ENCODE measurements at places on chromosomes 3 and 15.
A peak's percentile ranks its signal among the peaks of the same experiment; 100 is the strongest.

DNA sequence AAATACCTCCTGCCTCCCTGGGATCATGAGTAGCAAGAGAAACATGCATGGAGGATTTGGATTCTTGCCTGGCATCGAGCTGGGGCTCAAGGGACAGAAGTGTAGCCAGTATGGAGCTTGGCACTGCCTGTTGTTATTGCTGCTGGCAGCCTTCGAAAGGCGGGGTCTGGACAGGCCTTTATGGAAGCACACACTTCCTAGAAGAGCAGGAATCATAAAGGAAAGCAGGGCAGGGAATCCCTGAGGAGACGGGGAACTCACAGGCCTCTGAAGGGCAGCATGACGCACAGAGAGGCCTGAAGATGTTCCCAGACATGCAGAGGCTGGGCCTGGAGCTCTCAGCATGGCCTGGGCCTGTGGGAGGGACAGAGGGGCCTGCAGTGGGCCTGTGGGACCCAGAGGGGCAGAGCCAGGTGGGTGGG, 18.6 kb upstream of the SLC41A3 start:
- DNase-seq, result no peak

- no peak for DNase-seq
Observed at GRCh38 chr3:43413676-43414368, 127.5 kb downstream of the SNRK start.

DNA sequence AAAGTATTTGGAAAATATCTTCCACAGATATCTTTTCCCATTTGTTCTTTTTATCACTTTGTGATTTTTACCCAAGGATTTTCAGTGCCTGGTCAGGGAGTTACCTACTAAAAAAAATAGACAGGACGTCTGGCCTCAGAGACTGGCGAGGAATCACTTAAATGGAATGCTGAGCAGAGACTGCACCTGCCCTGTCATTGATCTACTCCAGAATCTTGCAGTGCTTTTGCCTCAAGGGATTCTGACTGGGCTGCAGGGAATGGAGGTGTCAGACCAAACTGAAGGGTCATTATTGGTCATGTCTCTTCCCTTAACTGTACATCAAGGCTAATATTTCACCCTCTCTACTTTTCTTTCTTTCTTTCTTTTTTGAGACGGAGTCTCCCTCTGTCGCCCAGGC, 12.1 kb upstream of the RYR3 start:
- DNase-seq, result no peak

GRCh38 chr3:46756642-46757041, 39.0 kb upstream of the PRSS50 start:
- DNase-seq, result no peak

DNA sequence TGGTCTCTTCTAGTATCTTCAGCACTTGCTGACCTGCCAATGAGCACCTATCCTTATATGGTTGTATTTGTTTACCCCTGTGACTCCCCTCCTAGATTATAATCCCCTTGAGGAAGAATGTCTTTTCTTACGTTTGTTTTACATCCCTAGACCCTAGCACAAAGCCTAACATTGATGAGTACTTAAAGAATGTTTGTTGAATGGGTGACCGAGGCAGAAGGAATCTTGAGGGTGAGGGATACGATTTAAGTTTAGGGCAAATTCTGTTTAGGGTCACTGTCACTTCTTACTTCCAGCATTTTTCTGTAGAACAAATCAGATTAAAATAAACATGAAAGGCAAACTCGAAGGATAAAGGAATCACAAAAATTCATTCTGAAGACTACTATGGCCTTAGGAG, 80.9 kb upstream of the FAM98B start:
- DNase-seq, result no peak

- no peak for DNase-seq
Observed at GRCh38 chr15:90902840-90903732, at the start of gene MAN2A2. MAN2A2 (plus strand) TSS chr15:90903302; CDS start chr15:90904208, 906 bp downstream.

GRCh38 chr15:69576035-69576526, 123.5 kb downstream of the RPLP1 start:
- DNase-seq, result peak; percentile 13

- no peak for DNase-seq
Observed at GRCh38 chr3:54212723-54213122, 90.4 kb downstream of the CACNA2D3 start.

GRCh38 chr15:55977231-55977630, 16.2 kb downstream of the NEDD4 start:
- no peak for DNase-seq

DNA sequence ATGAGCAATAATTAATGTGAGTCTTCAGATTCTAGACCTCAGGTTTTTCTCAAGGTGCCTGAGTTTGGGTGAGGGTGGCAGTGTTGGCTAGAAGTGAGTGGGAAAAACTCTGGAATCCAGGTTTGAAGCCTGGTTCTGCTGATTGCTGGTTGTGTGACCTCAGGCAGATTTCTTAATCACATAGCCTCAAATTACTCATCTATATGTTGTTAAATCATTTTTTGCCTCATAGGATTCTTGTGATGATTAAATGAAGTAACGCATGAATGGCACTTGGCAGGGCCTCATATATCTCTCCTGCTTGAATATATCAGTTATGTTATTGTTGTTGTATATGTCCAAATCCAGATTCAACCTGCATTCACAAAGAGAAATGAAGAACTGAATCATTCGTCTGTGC, 60.5 kb downstream of the NR2F2 start:
- no peak for DNase-seq

DNA sequence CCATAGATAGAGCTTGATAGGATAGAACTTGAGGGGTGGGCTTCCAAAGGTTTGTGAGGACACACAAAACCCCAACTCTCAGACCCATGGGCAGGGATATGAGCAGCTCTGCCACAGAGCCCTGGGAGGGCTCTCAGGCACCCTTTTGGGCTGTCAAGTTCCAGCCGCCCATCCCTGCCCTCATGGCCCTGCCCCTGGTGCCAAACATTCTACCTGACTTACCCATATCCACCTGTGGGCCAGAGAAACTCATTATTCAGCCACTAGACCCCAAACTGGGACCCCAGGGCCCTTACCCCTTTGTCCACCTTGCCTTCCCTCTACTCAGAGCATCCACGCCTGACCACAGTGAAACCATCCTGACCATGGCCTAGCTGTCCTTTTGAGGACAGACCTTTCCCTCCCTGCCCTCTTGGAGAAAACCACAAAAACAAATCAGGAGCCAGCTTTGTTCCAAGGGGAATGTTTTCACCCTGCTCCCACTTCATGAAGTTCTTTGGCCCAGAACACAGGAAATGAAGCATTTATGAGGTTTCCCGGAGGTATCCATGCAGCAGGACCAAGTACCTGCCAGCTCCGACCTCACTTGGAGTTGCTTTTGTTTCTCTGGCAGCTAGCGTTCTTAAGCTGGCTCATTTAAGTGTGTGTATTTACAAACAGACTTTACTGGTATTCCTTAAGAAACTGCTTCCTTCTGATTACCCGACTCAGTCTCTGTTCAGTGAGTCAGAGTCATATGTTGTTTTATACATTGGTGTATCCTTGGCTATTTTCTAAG, 34.2 kb upstream of the GALNT15 start:
- DNase-seq, result no peak

DNA sequence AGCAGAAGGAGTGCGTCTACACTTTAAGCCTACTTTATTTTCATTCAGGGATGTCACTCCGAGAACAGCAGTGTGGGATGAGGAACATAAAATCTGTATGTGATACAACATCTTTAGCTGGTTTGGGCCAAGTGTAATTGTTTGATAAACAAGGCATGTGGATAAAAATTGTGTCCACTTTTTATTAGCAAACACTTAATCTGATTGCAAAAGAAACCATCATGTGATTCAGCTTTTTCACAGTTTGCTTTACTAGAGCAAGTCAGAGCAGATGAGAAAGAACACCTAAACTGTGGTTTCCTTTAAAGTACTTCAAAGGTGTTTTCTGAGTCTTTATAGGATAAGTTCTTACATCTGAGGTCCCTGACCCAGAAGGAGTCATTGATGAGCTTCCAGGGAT, 237.9 kb downstream of the THSD4 start:
- no peak for DNase-seq

GRCh38 chr3:73259291-73259690, 197.8 kb downstream of the EBLN2 start:
- DNase-seq, result no peak

DNA sequence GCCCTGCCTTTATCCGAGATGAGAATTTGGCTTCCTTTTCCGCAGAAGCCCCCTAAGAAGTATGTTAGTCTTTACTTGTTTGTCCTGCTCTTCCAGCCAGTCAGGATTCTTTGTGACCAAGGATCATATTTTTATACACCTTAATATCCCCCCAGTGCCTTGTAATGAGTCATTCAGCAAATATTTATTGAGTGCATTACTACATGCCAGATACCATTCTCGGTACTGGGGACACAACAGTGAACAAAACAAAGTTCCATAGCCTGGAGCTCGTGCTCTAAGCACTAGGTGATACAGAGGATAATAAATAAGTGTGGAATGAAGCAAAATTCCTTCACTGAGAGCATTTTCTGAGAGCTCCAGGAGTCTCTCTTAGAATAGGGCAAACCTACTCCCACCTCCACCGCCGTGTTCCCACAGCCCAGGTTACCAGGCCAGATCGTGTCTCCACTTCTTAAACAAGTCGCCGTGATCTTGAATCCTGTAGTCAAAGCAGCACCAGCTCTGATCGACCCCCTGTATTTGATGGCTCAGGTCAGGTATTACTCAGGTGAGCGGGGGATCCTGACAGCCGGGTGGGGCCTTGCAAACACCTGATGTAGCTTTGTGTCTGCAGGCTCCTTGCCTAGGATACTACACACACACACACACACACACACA, 18.5 kb downstream of the TTC21A start:
- no peak for DNase-seq

GRCh38 chr15:79844221-79844620, 52.6 kb downstream of the MTHFS start:
- DNase-seq, result no peak

- no peak for DNase-seq
Observed at GRCh38 chr3:42440924-42441323, 30.5 kb upstream of the LYZL4 start.

GRCh38 chr3:100802126-100802525, 92.8 kb downstream of the TFG start:
- DNase-seq, result no peak

- no peak for DNase-seq
Observed at GRCh38 chr3:72536206-72536877, 311.9 kb downstream of the SHQ1 start.

DNA sequence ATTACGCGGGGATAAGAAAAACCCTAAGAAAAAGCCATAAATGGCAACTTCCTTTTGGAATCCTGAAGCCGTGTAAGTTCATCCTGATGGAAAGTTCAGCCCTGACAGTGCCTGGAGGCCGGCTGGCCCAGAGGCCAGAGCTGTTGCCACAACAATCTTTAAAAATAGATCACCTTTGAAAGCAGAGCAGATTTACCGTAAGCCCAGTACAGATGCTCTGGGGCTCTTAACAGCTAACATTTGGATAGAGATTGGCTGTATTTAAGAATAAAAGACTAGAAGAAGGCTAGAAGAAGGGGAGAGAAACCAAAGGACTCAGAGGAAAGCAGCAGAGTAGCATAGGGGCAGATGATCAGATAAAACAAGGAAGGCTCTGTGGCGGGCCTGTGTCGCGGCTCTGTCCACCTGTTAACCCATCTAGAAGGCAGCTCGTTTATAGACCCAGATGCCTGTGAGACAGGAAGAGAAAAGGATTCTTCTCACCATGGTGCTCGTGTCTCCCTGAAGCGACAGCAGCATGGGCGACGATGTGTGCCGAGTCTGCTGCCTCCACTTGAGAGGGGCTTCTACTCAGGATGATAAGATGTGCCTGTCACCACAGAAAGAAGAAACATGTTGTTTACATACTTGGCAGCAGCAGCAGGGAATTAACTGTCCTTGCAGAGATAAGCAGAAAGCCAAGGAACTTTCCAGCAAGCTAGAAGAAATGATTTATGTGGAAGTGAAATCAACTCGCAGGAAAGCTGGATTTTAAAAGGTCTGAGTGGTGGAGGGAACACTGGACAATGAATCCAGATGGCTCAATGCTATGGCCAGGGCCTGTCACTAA, 69.9 kb downstream of the SYNM start:
- no peak for DNase-seq

All from NCI-H524 treated with DMSO at 0.1 percent for 48 hours (cell line).